ENCODE measurements at places on chromosomes 1 and 21.

DNA sequence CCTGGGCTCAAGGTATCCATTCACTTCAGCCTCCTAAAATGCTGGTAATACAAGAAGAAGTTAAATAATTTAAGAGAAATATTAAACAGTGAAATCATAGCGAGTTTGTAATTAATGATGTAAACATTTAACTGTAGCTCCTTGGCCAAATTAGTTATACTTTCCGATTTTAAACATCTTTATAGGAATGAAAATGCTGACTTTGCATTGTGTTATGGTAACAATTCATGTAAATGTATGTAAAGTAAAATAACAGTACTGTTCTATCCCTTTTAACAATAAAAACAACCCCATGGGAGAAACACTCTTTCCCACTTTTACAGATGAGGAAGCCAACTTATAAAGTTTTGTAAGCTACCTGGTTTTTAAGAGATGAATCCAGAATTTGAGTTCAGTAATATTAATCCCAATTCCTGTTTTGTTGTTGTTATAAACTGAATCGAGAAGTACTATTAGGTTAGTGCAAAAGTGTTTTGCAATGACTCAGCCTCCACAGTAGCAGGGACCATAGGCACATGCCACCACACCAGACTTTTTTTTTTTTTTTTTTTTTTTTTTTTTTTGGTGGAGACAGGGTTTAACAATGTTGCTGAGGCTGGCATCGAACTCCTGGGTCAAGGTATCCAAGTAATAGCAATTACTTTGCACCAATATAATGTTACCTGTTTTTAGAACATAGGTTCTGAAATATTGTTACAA is 1360.4 kb downstream of the BRINP3 start:
- no peak for DNase-seq

DNA sequence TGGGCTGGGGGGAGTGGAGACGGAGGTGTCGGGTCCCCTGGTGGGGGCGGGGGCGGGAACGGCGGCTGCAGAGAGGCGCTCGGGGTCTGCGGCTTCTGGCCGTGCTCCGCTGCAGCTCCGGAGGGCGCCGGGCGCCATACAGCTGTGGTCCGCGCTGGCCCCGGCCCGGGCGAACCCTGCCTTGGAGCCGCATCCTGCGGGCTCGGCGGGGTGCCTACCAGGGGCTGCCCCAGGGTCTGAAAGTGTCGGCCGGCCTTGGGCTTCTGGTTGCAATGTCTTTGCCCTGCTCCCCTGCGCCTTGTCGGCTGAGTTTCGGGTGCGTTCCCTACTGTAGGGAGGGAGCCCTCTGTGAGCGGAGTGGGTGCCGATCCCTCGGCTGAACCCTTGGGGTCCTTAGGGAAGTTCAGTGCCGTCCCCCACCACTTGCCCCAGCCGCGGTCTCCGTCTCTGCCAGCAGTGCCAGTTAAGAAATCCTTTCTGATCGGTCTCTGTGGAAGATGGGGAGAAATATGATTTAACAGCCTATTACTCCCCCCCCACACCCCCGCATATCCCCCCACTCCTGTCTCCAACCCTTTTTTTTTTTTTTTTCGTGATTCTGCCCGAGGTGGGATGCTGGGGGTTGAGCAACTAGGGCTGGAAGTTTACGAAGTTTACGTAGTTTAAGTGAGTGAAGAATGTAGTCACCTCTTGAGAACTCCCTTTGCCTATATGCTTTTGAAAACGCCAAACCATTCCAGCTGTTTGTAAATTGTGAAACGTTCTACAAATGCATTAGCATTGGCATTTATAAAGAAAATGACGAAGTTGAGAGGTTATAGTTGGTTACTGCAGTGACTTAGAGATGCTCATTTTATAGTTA is 588 bp downstream of the NEXN start:
- no peak for DNase-seq

DNA sequence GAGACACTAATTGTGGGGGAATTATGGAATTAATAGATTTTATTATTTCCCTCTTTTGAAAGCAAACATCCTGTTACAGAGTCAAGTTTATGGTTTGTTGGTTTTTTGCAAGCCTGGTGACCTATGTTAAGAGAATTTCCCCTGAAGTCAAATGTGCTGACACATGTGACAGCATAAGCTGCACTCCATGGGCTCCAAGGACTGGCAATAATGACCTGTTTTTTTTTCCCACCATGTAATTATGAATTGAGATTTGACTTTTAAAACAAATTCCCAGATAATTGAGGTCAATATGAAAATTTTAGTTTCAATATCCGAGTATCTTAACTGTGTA is 242.5 kb upstream of the SGIP1 start:
- no peak for DNase-seq

DNA sequence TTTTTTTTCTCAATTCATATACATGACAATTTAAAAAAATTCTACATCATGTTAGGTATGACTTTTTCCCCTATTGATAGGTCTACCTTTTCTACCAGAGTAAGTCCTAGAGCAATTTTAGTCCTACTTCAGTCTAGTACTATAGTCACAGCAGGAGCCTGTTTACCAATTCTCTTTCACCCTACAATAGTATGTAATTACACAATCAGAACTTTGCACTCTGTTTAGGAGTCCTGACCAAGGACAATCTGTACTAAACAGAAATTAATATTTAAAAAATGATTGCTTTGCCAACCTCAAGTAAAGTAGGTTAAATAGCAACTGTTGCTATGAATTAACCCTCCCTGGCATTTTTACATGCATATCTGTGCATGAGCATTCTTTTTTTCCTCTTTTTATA is 810 bp upstream of the CYP4A11 start:
- DNase-seq: no peak

- DNase-seq: no peak
Measured at GRCh38 chr1:22878626-22879025, 94.0 kb downstream of the LACTBL1 start.

DNA sequence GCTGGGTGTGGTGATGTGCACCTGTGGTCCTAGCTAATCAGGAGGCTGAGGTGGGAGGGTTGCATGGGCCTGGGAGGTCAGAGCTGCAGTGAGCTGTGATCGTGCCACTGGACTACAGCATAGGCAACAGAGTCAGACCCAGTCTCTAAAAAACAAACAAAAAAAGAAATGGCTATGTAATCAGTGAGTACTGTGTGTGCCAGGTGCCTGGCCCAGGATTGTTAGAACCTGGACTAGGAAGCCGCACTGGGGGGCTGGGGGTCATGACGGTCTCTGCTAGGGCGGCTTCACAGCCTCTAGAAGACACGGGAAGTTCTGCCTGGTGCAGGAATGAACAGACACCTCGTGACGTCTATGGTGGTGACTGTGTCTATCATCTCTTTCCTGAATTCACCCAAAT is 8.5 kb downstream of the TMEM9 start:
- DNase-seq: no peak

DNA sequence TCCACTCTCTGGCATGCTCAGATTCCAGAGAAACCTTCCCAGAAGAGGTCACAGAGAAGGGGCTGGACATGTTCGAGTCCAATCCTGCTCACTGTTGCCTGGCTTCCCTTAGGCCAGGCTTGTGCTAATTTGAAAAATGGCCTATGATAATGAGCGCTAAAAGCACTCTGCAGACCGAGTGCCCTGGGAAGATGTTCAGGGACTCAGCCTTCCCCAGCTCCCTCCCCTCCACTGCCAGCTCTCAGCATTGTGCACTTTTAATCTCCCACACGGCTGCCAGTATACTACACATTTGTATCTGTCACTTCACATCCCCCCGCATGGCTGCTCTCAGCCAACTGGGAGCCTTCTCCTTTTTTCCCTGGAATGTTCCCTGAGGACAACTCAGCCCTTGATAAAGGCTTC is 24.1 kb downstream of the FAM163A start:
- DNase-seq: no peak

DNA sequence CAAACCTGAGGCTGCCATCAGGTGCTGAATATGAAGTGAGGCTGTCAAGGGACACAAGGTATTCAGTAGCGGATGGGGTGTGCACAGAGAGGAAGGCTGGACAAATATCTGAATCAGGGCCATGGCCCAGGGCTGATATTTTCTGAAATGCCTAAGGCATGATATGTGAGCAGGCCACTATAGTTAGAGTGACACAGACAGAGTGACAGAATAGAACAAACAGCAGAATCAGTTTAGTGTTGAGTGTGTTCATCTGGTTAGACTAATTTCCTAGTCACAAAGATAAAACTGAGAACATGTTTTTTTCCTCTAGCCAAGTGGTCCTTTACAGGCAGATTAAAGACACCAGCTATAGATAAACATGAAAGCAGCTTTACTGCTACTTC is 3.9 kb downstream of the OVAAL start:
- no peak for DNase-seq

DNA sequence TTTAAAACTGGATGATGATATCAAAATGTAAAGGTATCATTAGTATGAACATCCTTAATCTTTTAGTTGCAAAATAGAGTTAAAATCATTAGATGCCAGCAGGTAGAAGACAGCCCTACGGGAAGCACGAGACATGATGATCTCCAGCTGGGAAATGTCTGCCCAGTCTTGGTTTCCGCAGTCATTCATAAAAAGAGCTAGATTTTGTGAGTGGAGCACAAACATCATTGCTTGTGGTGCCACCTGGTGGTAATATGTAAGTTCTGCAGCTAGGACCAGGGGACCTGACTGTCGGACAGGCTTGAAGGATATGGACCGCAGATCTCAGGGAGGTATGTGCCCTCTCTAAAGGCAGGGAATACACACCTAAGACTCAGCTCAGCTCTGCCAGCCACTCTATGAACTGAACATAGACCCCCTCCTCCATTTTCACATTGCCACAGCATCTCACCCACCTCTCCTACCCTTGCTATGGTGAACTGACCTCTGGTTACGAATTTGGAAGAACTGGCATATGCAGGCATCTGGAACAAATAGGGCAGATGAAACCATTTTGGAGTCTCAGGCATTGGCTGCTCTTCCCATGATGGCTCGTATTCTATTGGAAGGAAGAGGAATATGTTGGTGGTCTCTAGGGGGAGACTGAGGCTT is 9.2 kb downstream of the FCMR start:
- no peak for DNase-seq

GRCh38 chr1:39491146-39491921 is at the start of gene BMP8A:
Gene BMP8A (plus strand): TSS chr1:39491636. CDS start chr1:39491992, 356 bp downstream.
- peak; percentile 51 for DNase-seq

DNA sequence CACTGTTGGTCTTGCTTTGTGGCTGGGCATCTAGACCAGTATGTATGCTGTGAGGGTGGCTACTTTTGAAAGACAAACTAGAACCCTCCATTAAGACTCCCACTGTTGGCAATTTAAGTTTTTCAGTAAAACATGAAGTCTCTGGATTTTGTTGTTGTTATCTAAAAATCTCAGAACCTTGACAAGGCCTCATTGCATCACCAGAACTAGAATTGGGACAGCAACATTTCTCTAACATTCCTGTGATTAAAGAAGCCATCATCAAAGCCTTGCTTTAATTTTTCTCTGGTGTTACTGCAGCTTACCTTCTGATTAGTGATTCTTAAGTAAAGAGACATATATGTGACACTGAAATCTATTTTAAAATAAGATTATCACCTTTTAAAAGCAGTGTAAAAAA is 4.5 kb downstream of the TRIM67 start:
- no peak for DNase-seq

DNA sequence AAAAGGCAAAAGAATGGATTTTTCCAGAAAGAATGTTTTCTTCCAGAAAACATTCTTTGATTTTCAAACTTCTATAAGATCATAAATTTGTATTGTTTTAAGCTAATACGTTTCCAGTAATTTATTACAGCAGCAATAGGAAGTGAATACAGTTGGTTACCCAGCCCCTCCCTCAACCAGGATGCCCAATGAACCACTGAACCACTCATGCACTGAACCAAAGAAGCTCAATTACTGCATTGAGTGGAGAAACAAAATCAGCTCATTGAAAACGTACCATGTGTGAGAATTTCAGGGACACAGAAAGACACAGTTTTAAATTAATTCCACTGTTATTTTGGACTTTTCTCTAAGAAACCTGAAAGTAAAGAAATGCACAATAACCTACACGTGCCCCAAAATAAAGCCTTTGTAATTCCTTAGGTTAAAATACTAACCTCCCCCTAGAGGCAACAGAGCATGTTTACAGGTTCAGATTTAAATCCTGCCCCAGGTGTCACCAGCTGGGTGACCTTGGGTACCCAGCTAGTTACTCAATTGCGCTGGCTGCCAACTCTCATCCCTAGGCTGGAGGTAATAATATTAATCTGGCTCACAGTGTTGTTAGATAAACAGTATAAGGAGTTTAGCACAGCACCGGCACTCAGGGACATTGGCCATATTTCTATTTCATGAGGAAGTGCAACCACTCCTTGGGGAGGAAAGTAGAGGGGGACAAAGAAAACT is 111.7 kb downstream of the NMNAT2 start:
- no peak for DNase-seq

Measured in stimulated activated CD8-positive, alpha-beta memory T cell treated with anti-CD3 and anti-CD28 coated beads, Interleukin-7, amount 100 ng/mL, for 1 hour (primary cell).